ENCODE measurements at places on chromosomes 3 and 15. TPM values are rescaled to one million over a fixed set of nuclear protein-coding genes. Genes with fewer than 3 reads are reported as not detected.

DNA sequence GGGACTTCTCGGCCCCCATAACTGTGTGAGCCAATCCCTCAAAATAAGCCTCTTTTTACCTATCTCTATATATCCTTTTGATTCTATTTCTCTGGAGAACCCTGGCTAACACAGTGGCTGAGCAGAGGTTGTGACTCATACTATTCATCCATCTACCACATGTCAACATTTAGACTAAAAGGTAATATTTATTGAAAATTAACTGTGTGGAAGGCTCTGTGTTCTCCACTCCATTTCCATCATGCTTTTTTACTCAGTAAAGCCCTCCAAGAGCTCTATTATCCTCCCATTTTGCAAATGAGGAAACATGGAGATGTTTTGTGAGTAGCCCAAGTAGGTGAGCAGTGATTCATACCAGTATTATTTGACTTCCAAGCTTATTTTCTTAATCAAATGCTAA lies 217.9 kb upstream of the DCBLD2 start:
- DNase-seq: no peak

The WDR82 gene
- polyA plus RNA-seq: 104 TPM

- DNase-seq: no peak
These were observed 104.6 kb upstream of the HES1 start for GRCh38 chr3:194031349-194031748.

The SUCNR1 gene
- polyA plus RNA-seq: 8.0 TPM

The ALPK3 gene
- polyA plus RNA-seq: 20.7 TPM

- DNase-seq: no peak
These were observed 8.7 kb upstream of the LRTM1 start for GRCh38 chr3:54936561-54936960.

The ITIH1 gene
- not detected for polyA plus RNA-seq

The C2CD4B gene
- polyA plus RNA-seq: 0.28 TPM

The MYRIP gene
- polyA plus RNA-seq: 1.6 TPM

GRCh38 chr3:49719214-49719884 lies at the start of gene AMIGO3:
AMIGO3 (minus strand) TSS chr3:49719684; CDS start chr3:49719465, 219 bp downstream.
- DNase-seq: peak; percentile 91

- peak; percentile 46 for DNase-seq
These were observed 317.3 kb downstream of the FGF12 start for GRCh38 chr3:192409838-192410683.

DNA sequence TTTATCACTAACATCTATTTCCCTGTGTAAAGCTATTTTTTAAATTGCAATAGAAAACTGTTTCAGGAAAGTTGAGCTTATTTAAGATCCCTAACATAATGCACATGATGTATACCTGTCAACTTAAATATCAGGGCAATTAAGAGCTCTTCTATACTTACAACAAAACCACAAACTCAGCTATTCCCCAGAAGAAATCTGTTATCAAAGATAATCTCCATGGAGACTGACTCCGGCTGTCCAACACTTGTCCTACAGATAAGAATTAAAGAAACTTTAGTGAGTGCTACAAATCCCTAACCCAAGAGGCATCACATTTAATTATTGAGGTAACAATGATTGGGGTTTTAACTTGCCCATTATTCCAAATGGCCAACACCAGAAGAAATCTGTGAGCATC lies 3.4 kb downstream of the SELENOK start:
- DNase-seq: no peak

DNA sequence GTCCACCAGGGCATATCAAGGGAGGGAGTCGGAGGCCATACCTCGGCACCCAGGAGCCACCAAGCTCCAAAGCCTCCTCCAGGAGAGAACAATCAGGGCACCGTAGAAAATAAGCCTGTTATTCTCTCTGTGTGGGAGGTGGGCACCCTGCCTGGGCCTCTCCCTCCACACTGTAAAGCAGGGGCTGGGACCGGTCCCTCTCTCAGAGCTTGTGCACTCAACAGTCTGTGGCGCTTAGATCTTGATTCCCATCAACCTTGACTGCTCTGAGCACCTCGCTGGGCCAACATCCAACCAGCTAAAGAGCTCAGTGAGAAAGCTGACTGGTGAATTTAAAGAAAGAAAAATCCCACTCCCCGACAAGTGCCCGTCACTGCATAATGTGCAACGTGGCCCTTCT lies 53.0 kb downstream of the PCSK6 start:
- DNase-seq: no peak

All from left kidney (tissue), 8 donors.